Activated CD4-positive, alpha-beta T cell treated with anti-CD3 and anti-CD28 coated beads for 36 hours (primary cell): ENCODE measurements at places on chromosomes 3 and 15. TPM values are rescaled to one million over a fixed set of nuclear protein-coding genes. Genes with fewer than 3 reads are reported as not detected.

The LMAN1L gene
- 0.25 TPM for total RNA-seq

The CISH gene
- 269 TPM for total RNA-seq

The TBC1D2B gene
- total RNA-seq: 52.0 TPM

The GLDN gene
- not detected for total RNA-seq

The PEX11A gene
- 5.3 TPM for total RNA-seq

The HESX1 gene
- 1.1 TPM for total RNA-seq

The PSTPIP1 gene
- total RNA-seq: 100 TPM

The RNF111 gene
- 27.0 TPM for total RNA-seq

The HRG gene
- 0.11 TPM for total RNA-seq

The CYP8B1 gene
- not detected for total RNA-seq

The LARP6 gene
- 0.14 TPM for total RNA-seq

The CCDC54 gene
- total RNA-seq: not detected

The CCR5 gene
- total RNA-seq: 0.14 TPM

DNA sequence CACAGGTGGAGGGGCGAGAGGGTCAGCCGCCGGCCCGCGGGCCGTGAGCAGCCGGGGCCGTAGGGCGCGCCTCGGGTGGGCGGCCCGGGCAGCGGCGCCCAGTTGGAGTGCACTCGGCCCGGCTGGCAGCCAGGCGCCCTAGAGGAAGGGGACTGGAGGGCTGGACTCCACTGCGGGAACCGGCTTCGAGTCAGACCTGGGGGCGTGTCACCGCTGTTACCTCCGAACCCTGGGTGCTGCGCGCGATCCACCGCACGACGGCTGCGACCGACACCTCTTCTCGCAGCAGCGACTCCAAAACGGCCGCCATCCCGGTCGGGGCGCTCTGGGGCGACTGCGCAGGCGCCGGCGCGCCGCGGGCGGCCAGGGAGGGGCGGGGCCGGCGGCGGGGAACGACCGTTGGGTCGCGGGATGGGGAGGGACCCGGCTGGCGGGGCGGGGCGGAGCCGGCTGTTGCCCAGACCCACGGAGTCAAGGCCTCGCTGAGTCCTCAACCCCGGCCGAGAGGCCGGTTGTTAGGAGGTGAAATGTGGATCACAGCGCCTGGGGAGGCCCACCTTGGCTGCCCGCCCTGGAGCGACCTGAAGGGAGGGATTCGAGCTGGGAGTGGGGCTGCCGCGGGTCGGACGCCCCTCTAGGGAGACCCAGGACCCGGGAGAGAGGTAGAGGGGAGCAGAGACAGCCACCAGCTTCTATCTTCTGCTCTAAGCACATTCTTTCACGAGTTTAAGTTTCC is at the start of gene CDAN1:
Gene CDAN1 (minus strand): TSS at position 336 of the 736 bp plus-strand sequence. CDS start 26 bp downstream, at position 310.
- DNase-seq: peak; percentile 96

- DNase-seq: peak; percentile 2
These were observed 19.9 kb downstream of the ZNF710 start for GRCh38 chr15:90020936-90021507.

GRCh38 chr3:78941587-78941986 is 826.2 kb downstream of the ROBO1 start:
- DNase-seq: no peak

GRCh38 chr15:62592920-62593319 is 427.8 kb upstream of the C2CD4B start:
- DNase-seq: no peak

- no peak for DNase-seq
These were observed 3.1 kb upstream of the BNC1 start for GRCh38 chr15:83287541-83288027.

GRCh38 chr3:58237941-58238681 is 519 bp downstream of the ABHD6 start:
- DNase-seq: peak; percentile 75

DNA sequence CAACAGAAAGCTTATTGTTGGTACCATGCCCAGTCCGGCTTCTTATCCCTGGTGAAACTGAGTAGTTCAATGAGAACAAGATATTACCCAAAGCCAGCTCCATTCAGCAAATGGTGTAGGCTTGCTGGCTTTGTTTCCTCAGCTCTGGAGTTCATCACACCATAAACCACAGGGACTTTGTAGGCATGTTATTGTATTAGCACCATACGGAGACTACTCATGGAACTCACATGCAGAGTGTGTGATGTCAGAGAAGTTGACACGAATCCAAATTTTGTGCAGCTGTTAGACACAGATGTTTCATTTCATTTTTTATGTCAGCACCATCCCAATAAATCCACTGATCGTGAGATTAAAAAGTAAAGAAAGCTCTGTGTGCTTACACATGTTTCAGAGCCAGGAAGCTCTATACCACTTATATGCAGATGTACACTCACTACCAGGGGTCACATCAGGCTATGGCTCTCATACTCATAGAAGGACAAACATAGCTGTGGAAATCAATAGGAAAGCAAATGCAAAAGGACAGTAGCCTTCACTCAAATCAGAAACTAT is 63.4 kb upstream of the LEKR1 start:
- no peak for DNase-seq

DNA sequence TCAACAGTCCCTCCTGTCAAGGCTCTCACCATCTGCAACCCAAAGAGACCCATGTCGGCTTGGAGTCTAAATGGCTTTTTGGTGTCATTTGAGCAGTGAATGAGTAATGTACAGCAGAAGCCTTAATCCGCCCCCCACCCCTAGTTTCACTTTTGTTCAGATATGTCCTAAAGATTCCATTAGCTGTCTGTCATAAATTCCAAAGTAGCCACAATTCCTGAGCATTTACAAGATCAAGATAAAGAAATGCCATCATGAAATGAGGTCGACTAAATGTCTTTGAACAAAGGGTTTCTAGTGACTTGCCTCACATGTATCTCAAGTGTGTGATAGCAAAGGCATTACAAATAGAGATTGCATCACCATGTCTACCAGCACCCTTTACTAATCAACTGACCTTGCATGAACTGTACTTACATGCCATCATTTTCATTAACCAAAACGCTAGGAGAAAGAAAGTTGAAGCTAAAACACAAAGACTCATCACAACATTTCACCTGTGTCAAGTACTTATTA is 123.8 kb upstream of the PHLDB2 start:
- peak; percentile 21 for DNase-seq

DNA sequence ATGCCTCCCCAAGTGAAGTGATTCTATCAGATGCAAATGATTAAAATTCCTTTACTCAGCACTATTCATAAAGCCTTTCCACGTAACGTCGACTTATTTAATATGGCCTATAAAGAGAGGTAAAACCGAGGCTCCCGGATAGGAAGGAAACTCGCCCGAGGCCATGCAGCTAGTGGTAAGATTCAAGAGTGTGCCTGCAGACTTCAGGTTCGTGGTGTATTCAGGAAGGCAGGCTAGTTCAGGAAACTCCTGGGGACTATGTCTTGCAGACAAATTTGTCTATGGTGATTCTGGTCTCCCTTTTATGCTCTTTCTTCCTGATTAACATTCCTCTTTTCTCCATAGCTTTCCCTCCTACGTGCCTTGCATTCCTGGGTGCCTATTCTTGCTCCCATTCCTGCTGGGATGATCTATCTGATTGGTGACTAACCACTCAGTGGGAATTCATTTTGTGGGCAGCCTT is 150.7 kb downstream of the SST start:
- no peak for DNase-seq

GRCh38 chr3:182083112-182083511 is 371.4 kb downstream of the SOX2 start:
- DNase-seq: no peak

GRCh38 chr3:13013994-13014754 is 59.1 kb downstream of the IQSEC1 start:
- peak; percentile 77 for DNase-seq

DNA sequence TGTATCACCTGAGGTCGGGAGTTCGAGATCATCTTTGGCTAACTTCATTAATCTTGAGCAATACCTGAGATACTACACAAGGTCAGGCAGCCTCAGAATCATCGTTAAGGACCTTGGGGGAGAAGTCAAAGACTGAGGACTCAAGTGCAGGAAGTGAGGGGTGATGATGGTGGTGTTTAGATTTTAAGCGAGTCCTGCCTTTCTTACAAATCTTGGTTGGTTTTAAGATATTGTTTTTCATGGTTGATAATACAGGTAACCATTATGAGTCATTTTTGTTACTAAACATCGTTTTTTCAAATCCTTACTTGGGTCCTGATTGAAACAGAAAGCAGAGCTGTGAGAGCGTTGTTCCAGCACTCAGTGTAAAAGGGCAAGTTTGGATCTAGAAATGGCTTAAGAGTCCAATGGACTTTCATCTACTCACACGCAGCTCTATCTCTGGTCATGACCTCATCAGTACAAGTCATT is 4.1 kb downstream of the RASGRP1 start:
- peak; percentile 66 for DNase-seq

- no peak for DNase-seq
These were observed 71.2 kb upstream of the DCBLD2 start for GRCh38 chr3:98972720-98973119.

- DNase-seq: peak; percentile 33
These were observed 48.7 kb downstream of the FGF7 start for GRCh38 chr15:49471733-49472132.

- DNase-seq: peak; percentile 46
These were observed 106.0 kb downstream of the MEX3B start for GRCh38 chr15:81939604-81940440.

- no peak for DNase-seq
These were observed 120.2 kb downstream of the LRRC28 start for GRCh38 chr15:99371180-99372103.

DNA sequence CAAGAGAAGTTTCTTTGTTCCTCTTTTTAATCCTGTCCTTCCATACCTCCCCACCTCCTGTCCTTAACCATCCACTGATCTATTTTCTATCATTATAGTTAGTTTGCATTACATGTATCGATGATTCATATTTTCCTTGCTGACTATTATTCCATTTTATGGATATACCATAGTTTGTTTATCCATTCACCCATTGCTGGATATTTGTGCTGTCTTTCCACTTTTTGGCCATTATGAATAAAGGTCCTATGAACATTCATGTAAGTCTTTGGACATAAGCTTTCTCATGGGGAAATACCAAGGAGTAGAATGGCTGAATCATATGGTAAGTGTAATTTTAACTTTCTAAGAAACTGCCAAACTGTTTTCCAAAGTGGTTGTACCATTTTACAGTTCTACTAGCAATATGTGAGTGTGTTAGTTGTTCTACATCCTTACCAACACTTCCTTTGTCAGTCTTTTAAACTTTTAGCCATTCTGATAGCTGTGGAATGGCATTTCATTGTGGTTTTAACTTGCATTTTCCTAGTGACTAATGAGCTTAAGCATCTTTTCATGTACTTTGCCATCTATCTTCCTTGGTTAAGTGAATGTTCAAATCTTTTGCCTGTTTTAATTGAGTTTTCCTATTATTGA is 11.7 kb downstream of the ATP6V1A start:
- DNase-seq: no peak

GRCh38 chr15:68414206-68414555 is 17.8 kb downstream of the ITGA11 start:
- DNase-seq: no peak

DNA sequence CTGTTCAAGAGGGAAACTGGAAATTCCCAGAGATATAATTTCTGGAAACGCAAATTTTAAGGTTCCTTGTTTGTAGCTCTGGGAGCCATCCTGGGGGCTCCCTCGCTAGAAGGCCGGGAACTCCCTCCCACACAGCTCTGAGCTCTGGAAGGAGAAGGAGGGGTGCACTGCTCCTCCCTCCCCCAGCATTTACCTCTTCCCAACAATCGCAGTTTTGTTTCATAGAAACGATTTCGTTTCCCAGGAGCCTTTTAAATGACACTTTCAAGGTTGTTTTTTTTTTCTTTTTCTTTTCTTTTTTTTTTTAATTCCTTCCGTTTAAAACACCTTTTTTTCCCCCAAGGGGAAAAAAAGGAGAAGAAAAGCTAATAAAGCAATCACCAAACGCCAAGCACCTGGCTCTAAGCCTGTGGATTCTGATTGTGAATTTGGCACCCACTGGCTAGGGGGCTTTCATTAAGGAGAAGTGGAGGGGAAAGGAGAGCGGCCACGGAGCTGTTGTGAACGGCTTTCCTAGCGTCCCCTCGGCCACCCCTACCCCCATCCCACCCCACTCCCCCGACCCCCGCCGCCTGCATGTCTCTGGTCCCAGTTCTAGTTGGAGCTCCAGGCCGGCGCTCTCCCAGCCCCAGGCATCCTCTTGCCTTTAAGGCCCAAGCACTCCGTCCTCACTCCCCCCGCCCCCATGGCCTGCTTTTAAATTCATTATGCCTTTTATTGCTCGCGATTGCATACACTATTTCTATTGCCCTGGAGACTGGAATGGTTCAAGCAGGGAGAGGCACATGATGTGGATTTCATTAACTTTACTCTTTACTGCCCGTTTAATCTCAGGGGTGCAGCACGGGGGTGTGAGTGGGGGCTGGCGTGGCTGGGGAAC is 13.6 kb upstream of the CCDC33 start:
- no peak for DNase-seq

DNA sequence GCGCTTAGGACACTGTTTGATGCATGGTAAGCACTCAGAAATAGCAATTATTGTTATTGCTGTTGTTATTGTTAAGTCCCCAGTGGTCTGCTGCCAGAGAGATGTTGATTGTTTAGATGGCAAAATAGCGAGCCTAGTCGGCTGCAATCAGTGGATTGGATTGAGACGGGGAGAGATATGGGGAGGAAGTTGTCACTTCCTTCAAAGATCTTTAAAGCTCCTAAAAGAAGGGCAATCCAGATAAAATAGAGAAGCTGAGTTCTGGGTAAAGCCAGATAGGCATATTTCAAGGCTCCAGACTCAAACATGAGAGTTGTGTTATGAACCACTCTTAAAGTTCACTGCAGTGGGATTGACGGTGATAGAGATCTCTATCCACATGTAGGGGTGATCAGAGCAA is 64.5 kb downstream of the RYR3 start:
- DNase-seq: no peak

DNA sequence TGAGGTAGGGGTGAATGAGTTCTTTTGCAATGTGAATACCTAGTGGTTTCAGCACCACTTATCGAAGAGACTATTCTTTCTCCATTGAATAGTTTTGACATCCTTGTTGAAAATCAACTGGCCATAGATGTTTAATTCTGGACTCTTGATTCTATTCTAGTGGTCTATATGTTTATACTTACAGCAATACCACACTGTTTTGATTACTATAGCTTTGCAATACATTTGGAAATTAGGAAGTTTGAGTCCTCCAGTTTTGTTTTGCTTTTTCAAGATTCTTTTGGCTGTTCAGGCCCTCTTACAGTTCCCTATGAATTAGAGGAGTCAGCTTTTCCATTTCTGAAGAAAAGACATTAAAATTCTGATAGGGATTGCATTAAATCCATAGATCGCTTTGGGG is 30.1 kb downstream of the MAP1A start:
- DNase-seq: no peak
